ENCODE measurements at places on chromosomes 2 and 18. TPM values are rescaled to one million over a fixed set of nuclear protein-coding genes. Genes with fewer than 3 reads are reported as not detected.
A peak's percentile ranks its signal among the peaks of the same experiment; 100 is the strongest.

Gene EML6
- 0.90 TPM for total RNA-seq

Gene FIGN
- total RNA-seq = 14.0 TPM

Gene GATA6
- total RNA-seq = 23.8 TPM

DNA sequence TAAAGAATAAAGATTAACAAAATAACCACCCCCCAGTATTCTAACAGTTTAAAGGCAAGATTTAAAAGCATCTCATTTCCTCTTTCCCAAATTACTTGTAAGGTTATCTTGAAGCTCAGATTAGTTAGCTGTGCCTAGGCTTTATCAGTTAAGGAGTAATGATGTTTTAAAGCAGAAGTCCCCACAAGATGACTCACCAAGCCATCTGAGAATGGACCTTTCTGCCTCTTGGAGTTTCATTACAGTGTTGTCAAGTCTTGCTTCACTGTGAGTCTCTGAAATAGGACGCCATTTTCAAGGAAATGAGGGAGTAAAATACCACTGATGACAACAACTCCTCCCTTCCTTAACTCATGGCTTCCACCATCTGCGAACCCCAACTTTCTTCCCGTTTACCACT is 35.9 kb downstream of the ZNF385B start:
- H3K4me3 ChIP-seq = no peak overlapping the region
- no peaks in the 10 kb centered on the region for H3K36me3 ChIP-seq
- H3K27me3 ChIP-seq = no peaks in the 10 kb centered on the region
- no peaks in the 10 kb centered on the region for H3K4me1 ChIP-seq

DNA sequence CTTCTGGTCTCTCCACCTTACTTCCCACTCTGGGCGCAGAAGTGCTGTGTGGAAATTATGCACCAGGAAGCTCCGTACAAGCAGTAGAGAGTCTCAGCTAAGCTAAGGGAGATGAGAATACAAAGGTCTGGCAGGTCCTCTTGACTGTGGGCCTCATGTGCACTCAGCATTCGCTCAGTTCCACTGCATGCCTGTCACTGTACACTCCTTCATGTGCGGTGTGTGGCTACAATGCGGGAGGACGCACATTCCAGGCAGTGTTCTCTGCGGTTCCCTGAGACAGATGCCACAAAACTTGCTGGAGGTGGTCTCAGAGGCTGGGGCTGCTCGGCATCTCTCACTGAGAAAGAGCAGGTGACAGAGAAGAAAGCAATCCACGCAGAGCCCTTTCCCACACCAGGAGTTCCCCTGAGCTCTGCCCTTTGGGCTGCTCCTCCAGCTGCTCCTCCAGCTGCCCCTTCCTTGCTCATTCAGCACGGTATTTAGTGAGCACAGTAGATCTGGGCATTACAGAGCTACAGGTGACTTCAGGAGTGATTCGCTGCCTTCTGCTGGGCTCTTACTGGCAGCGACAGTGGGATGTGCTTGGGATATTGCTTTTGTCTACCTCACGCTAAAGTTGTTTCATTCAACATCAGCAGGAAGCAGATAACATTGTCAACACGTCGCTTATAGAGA is 176.6 kb downstream of the SH3RF3 start:
- H3K4me1 ChIP-seq = peaks cover 24% of the 10 kb centered on the region
- H3K4me3 ChIP-seq = no peak overlapping the region

- no peak overlapping the region for H3K4me3 ChIP-seq
- peaks cover 5% of the 10 kb centered on the region for H3K4me1 ChIP-seq
- peak overlapping the region; percentile 38 for H3K27ac ChIP-seq
- H3K27me3 ChIP-seq = no peaks in the 10 kb centered on the region
- H3K36me3 ChIP-seq = peaks cover 59% of the 10 kb centered on the region
- DNase-seq = no peak
Measured at GRCh38 chr2:216131175-216131926, 22.2 kb downstream of the XRCC5 start.

DNA sequence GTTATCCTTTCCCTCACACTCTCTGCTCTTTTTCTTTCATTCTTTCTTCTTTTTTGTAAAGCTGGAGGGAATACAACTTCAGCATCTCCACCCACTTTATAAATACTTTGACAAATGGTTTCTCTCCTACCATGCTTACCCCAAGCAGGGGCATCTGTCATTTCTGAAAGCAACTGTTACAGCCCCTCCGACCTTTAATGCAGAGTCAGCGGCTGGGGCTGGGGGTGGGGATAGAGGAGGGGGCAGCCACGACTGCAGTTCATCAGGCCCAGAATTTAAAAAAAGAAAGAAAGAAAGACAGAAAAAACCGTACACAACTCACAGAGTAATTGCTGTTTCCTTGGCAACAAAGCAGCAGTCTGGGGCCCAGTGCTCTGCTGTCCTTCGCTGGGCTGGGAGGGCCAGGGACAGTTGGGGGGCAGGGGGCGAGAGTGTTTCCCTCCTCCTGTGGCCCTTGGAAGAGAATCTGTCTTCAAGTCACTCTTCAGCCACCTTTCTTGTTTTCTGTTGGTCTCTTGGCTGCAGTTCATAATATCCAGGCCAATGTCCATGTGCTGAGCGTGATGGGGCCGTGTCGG is 53.8 kb downstream of the CELF4 start:
- peaks cover 15% of the 10 kb centered on the region for H3K4me1 ChIP-seq
- H3K36me3 ChIP-seq = peaks cover 17% of the 10 kb centered on the region
- DNase-seq = no peak

DNA sequence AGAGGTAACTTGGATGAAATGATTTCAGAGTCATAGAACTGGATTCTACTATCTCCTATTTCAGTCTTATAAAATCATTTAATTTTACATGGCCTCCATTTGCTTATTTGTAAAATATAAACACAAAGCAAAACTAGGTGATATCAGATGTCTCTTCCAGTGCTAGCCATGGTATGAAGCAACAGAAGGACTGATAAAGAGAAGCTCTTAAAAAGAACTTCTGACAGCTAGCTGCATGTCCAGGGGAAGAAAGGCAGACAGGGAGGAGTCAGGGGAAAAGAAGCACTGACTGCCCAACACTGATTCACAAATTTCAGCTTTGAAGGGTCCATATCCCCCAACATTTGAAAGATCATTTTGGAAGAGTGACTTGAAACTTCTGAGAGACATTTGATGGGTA is 6.4 kb downstream of the SLC8A1 start:
- H3K4me1 ChIP-seq = peaks cover under 1% of the 10 kb centered on the region
- no peak overlapping the region for H3K27ac ChIP-seq
- no peaks in the 10 kb centered on the region for H3K27me3 ChIP-seq
- no peaks in the 10 kb centered on the region for H3K36me3 ChIP-seq
- no peak for DNase-seq

GRCh38 chr2:190698895-190699294 is 50.0 kb downstream of the NAB1 start:
- peak; percentile 37 for DNase-seq
- H3K4me1 ChIP-seq = peaks cover 14% of the 10 kb centered on the region
- no peak overlapping the region for H3K27ac ChIP-seq
- H3K27me3 ChIP-seq = peaks cover 1% of the 10 kb centered on the region
- no peak overlapping the region for H3K4me3 ChIP-seq

DNA sequence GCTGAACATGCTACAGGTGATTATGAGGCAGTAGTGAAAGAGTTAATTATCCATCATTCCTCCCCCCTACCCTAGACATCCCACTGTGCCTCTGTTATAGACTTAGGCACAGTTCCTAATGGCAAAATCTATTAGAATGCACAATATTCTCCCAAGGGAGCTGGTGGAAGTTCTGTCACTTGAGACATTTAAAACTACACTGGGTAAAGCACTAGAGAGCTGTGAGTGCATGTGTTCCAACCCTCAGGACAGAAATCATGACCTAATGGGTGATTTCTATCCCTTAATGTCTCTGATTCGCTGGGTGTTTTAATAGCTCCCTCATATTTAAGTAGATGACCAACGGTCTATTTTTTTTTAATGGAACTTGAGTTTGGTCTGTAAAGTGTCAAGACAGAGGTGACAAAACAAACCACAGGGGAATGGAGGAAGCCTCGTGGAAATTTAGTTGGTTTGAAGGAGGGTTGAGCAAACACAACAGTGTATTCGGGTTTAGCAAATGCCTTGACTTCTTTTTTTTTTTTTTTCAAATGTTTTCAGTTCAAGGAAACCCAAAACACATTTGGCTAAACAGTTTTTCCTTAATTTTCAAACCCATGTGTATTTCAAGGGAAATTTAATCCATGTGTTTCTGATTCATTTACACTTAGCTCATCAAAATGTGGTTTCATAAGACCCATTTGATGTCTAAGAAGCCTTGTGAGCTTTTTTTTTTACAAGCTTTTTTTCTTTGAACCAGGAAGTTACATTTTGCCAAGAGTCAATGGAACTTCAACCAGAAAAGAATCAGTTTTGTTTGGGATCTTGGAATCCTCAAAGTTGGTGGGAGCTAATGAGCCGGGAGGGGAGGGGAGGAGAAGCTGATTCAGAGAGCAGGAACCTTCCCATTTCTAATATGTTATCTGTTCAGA is 665.1 kb upstream of the ZEB2 start:
- H3K27ac ChIP-seq = no peak overlapping the region
- H3K4me3 ChIP-seq = no peak overlapping the region
- no peaks in the 10 kb centered on the region for H3K4me1 ChIP-seq
- no peaks in the 10 kb centered on the region for H3K36me3 ChIP-seq
- H3K27me3 ChIP-seq = no peaks in the 10 kb centered on the region

DNA sequence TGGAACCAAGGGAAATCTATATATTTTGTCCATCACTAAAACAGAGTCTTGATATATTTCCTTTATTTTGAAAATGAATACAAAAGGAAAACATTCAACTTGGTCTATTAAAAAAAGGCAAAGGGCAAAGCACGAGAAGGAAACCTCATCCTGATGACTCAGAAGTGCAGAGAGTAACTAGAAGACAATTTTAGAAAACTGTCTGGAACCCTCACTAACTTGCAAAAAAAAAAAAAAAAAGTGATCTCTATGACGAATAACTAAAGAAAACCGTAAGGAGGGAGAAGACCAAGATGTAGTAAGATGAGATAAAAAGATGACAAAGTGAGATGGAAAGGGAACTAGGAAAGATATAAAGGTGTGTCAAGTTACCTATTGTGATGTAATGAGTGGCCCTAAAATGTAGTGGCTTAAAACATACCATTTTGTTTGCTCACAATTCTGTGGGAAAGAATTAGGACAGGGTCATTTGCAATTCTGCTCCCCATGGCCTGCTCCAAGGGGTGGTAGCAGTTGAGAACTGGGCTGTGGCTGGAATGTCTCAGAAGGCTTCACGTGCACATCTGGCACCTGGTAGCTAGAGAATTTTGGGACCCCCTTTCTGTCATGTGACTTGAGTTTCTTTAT is 303.0 kb downstream of the DYSF start:
- H3K27ac ChIP-seq = no peak overlapping the region
- H3K27me3 ChIP-seq = no peaks in the 10 kb centered on the region
- no peaks in the 10 kb centered on the region for H3K4me1 ChIP-seq
- no peak overlapping the region for H3K4me3 ChIP-seq
- no peaks in the 10 kb centered on the region for H3K36me3 ChIP-seq

DNA sequence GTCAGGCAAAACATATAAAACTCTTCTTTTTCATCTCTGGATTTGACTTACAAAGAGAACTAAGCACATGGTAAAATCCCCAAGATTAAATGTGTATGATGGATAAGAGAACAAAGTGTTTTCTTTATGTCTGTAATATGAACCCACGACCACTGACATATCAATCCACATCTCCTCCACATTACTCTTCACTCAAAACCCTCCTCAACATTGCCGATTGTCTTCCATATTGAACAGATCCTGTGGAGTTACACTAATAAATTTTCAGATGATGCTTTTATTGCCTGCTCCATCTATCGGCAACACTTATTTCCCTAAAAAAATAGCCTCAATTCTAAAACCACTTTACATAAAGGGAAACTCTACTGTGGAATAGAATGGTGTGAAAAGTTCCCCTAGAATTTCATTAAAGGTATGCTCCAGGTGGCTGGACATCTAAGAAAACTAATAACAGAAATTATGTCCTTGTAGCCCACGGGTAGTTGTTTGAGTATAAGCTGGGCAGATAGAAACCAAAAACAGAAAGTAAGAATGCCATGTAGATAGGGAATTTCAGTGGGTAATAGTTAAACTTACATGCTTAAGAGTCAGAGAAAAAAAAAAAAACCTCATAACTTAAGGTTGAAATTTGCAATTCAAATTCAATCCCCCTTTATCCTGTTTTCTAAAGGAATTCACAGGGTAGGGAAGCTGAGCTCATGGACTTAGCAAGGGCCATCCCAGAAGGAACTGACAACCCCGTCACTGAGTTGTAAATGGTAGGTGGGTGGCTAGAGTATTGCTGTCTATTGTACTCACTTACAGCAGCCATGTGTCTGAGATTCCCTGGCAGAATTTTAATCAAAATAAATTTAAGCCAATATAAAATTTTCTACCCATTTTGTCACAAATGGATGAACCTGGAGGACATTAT is 305.4 kb upstream of the LYPD1 start:
- H3K27me3 ChIP-seq = no peaks in the 10 kb centered on the region
- no peak overlapping the region for H3K4me3 ChIP-seq
- no peak overlapping the region for H3K27ac ChIP-seq
- no peak for DNase-seq

- H3K36me3 ChIP-seq = no peaks in the 10 kb centered on the region
- peaks cover 16% of the 10 kb centered on the region for H3K4me1 ChIP-seq
- DNase-seq = no peak
- no peak overlapping the region for H3K27ac ChIP-seq
Measured at GRCh38 chr2:210000464-210001324, 1.7 kb upstream of the RPE start.

DNA sequence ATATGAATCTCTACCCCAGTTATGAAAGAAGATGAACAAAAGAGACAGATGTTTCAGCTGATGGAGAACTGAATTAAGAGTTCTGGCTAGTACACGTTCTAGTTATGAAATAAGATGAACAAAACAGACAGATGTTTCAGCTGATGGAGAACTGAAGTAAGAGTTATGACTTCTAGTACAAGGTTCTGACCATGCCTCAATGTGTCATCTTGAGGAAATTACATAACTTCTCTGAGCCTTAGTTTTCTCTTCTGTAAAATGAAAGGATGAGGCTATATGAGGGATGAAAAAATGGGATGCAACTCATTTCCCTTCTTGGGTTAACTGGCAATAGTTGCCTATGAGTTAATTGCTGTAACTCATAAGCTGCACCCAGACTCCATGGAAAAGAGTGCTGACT is 92.9 kb upstream of the WDR75 start:
- H3K27ac ChIP-seq = peak overlapping the region; percentile 44
- no peak for DNase-seq
- H3K27me3 ChIP-seq = no peaks in the 10 kb centered on the region
- H3K4me1 ChIP-seq = peaks cover 10% of the 10 kb centered on the region
- H3K4me3 ChIP-seq = no peak overlapping the region

DNA sequence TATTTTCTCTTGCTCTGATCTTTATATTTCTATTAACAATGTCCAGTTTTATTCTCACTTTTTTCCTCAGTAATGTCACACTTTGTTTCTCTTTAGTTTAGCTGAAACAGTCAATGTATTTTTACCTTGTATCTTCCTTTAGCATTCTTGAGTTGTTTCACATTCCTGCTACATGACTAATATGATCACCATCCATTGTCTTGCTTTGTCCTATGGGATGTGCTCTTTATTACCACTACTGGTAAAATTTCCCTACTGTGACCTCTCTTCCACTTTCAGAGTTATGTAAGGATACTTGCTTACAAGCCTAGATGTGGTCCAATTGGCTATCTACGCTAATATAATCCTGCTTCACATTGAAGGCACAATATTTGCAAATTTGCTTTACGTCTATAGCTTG is 457.9 kb downstream of the PIK3C3 start:
- H3K4me1 ChIP-seq = no peaks in the 10 kb centered on the region
- H3K4me3 ChIP-seq = no peak overlapping the region
- peaks cover 1% of the 10 kb centered on the region for H3K27me3 ChIP-seq
- no peak overlapping the region for H3K27ac ChIP-seq
